Activated naive CD4-positive, alpha-beta T cell treated with anti-CD3 and anti-CD28 coated beads, Interleukin-2, amount 10 ng/mL, durations not matched to agents 7 days and 5 days (primary cell): ENCODE measurements at places on chromosomes 2 and 18.

- DNase-seq = no peak
Measured at GRCh38 chr2:212266297-212266696, 272.3 kb downstream of the ERBB4 start.

DNA sequence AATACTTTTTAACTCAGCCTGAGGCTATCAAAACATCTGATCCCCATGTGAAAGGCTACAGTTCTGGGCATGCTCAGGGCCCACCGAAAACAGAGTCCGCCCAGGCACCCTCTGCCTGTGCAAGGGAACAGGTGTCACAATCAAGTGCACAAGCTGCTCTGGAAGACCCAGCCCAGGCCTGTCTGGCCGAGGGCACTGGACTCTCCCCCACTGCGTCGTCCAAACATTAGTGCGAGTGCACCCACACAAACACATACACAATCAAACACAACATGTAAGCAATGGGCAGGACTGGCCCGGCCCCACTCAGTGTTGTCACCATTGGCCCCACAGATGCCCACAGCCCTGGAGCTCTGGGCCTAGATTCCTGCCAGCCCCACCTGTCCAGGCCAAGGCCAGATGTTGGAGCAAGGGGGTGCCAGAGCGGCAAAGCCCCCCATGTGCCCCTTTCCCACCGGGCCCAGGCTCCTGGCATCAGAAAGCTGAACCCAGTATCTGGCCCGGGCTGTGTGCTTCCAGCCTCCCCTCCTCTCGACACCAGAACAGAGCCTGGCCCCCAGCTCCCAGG is 617 bp upstream of the ALPG start:
- no peak for DNase-seq

- DNase-seq = no peak
Measured at GRCh38 chr2:168669151-168669550, 133.3 kb upstream of the NOSTRIN start.

GRCh38 chr18:48632676-48633257 is 93.9 kb downstream of the CTIF start:
- DNase-seq = no peak

- no peak for DNase-seq
Measured at GRCh38 chr2:191611614-191612013, 66.3 kb upstream of the NABP1 start.

GRCh38 chr18:8468921-8469335 is 140.3 kb upstream of the RAB12 start:
- no peak for DNase-seq

GRCh38 chr2:196961889-196962288 is 35.4 kb upstream of the PGAP1 start:
- DNase-seq = no peak

GRCh38 chr2:140589696-140590095 is 1541.1 kb downstream of the LRP1B start:
- DNase-seq = no peak

- DNase-seq = no peak
Measured at GRCh38 chr18:23453680-23454058, 582 bp downstream of the RIOK3 start.

DNA sequence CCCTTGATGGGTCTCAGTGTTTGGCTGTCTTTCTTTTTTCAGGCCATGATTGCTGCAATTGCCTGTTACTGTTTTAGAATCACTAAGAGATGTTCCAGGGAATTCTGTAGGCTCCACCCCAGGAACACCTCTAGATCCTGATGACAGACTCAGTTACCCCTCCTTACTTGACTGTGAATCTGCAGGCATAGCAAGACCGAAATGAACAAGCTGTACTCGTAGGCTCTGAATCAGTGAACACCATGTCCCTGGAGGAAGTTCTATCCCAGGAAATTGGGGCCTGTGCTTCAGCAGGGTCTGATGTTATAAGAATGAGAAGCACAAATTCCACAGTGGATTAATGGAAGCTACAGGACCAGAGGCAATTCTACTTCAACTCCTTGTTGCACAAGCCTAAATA is 148.6 kb downstream of the COPS8 start:
- no peak for DNase-seq

DNA sequence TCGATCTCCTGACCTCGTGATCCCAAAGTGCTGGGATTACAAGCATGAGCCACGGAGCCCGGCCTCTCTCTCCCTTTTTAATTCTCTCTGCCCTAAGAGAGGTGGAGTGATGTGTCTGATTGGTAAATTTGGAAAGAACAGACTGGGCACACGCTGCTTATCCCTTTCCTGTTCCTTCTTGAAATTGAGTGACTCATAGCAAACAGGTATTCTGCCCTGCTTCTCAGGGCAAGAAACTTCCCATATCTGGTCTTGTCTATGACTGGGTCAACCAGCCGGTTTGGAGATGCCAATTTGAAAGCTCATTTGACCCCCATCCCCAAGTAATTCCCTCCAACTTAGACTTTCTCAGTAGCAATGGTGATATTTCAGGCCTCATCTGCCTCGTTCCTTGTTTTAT is 15.0 kb downstream of the LYPD1 start:
- DNase-seq = no peak

- DNase-seq = no peak
Measured at GRCh38 chr2:138514173-138514572, 12.6 kb downstream of the SPOPL start.

GRCh38 chr2:223418604-223419199 is 183.5 kb downstream of the SCG2 start:
- no peak for DNase-seq

GRCh38 chr18:32378705-32379104 is 92.0 kb downstream of the GAREM1 start:
- DNase-seq = no peak
